ENCODE measurements at places on chromosomes 6 and 20.

- peak; percentile 93 for DNase-seq
These were observed 86.8 kb downstream of the PPP1R14C start for GRCh38 chr6:150229436-150230163.

DNA sequence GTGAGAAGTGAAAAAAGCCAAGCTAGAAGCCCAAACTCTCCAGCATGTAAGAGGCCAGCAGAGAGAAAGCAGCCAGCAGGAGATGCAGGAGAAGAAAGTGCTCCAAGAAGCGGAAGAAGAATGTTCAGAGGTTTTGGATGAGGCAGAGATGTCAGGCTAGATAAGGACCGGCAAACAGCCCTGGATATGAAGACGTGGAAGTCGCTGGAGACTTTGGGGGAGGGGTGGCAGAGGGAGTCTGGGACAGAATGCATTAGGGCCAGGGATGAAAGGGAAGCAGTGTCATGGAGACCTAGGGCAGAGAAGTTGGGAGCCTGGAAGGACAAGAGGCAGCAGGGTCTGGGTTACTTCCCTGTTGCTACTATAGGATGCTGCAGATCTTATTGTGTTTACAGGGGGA, 5.3 kb upstream of the SCUBE3 start:
- no peak for DNase-seq

- no peak for DNase-seq
These were observed 38.2 kb upstream of the SUPT3H start for GRCh38 chr6:45415788-45416518.

DNA sequence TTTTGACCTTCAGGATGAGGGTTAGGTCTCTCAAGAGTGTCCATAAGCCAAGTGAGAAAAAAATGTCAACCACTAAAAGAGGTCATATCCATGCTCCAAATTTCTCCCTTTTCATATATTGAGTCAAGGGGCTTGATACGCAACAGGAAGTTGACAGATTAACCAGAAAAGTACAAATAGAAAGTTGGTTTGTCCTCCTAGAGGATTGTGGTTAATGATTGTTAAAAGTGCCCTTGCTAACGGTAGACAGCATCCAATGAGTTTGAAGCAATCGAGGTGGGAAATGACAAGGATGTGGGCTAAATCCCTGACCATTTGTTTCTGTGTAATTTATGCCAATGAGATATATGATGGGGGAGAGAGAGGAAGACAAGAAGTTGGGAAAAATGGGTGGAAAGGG, 18.1 kb upstream of the HBS1L start:
- DNase-seq: no peak

DNA sequence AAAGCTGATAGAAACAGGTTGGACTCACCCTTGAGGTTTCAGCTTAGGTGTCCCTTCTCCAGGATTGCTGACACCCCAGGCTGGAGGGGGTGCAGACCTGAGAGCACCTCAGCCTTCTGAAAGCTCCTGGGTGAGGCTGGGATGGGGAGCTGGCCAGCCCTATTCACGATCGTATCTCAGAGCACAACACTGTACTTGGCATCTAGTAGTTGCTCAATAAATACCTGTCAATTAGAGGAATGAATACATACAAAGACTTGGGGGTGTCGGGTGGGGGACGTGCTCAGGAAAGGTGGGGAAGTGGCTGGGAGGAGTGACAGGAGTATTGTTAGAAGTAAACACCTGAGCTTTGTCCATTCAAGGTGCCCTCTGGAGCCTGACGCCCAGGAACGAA, 61.7 kb downstream of the SLC2A10 start:
- no peak for DNase-seq

DNA sequence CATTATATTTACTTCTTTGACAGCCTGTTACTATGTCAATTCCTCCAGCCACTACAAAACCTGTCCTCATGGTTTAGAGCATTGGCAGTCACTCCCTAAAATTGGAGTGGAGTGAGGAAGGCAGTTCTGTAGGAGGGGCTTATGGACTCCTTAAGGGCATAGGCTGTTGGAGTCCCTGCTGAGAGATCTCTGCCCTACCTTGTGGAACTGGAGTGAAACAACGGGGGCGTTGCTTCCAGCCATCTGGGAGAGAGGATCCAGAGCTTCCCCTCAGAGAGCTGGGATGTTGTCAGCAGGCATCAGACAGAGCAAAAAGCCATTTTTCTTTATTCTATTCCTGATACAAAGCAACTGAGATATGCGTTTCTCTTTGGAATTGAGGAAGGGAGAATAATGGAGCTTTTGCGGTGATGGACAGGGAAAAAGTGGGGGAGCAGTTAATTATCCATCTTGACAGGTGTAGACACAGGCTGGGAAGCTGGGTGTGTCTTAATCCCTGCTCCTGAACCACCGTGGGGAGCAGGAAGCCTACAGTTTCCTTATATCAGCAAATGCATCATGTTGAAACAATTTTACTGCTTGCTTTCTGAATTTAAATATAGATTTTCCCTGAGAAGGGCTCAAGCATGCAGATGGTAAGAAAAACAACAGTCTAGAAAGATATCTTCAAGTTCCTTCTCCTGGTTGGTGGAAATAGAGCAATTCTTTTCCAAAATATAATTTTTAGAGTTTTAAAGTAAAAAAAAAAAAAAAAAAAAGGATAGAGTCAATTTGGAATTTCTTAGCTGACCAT, 402.5 kb downstream of the PLCB1 start:
- no peak for DNase-seq

- no peak for DNase-seq
These were observed 21.2 kb downstream of the EPB41L2 start for GRCh38 chr6:131041814-131042213.

GRCh38 chr20:54047048-54047447, 23.3 kb downstream of the BCAS1 start:
- no peak for DNase-seq

- peak; percentile 34 for DNase-seq
These were observed 16.4 kb downstream of the BMP6 start for GRCh38 chr6:7742223-7742785.

DNA sequence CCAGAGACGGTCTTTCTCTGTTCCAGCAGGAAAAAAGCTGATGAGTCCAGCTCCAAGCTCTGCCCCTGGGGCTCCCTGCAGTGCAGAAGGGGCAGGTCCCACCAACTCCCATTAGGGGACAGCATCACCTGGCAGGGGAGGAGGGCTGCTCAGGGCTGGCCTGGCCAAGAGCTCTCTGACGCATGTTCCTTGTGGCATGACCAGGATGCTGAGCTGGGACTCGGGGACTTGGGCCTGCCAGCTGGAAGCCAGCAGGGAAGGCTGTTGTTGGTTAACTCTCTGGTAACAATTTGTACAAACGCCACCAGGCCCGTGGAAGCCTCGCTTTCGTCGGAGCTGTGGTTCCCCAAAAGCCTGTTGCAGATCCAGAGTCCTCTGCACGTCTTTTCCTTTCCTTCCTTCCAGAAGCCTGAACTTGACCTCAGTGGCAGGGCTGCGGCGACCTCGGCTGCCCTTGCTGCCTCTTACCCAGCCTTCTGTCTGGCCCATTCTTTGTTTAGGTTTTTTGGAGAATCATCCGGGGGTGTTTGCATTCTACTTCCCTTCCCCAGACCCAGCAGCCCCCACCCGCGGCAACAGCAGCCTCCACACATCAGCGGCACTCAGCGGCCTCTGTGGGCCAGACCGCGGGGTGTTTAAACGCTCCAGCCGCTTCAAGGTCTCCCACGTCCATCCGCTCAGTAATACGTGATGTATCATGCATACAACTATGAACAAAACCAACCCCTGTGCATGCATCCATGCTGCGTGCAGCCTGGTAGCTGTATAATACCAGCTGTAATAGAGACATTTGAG, 63.3 kb downstream of the GNAS-AS1 start:
- no peak for DNase-seq

DNA sequence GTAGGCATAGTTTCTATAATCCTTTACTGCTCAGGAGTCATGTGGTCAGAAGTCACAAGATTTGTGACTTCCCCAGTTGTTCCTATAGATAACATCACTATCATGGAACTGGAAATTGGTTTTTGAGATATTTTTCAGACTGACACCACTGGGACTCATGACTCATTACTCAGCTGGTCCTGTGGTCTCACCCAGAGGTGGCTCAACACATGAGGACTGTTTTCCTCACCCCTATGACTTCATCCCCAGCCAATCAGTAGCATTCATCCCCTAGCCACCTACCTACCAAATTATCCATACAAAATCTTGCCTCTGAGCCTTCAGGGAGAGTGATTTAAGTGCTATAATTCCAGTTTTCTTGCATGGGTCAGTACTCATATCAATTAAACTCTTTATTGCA, 1217.7 kb downstream of the EPHA7 start:
- DNase-seq: peak; percentile 3

DNA sequence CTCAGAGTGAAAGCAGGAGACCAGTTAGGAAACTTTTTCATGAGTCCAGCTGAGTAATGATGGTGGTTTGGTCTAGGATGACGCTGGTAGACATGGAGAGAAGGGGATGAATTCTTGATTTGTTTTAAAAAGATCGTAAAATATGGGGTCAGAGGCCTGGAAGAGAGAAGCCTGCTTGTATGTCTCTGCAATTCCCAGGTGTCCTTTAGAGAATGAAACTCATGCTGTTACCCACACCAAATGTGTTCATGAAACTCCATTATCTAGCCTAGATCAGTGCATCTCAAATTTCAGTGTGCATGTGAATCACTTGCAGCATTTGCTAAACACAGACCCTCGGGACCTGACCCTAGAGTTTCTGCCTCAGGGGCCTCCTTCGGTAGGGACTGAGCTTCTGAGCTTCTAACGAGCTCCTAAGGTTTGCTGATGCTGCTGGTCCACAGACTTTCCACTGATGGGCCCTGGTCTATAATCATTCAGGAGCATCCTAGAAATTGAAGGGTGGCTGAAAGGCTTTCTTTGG, 302.0 kb upstream of the PLCB4 start:
- DNase-seq: no peak

- no peak for DNase-seq
These were observed 25.3 kb upstream of the HACE1 start for GRCh38 chr6:104884867-104885517.
